ENCODE measurements at places on chromosomes 3 and 15.

GRCh38 chr3:61772456-61772855 is 211.1 kb downstream of the PTPRG start:
- DNase-seq, result no peak

DNA sequence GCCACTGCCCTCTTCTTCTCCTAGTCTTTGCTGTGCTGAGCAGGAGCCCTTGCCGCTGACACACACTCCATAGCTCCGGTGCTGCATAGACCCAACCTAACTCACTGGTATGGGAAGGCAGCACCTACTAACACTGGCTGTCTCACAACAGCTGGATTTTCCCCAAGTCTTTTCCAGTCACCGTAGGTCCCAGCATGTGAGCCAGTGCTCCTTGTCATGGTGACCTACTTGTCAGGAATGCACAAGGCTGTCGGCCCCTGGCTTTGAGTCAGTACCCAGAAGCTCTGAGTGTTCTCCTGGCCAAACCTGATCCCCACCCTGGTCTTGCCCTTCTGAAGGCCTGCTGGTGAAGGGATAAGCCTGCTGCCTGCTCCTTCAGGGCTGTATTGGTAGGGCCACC is 25.7 kb downstream of the AMOTL2 start:
- DNase-seq, result no peak

DNA sequence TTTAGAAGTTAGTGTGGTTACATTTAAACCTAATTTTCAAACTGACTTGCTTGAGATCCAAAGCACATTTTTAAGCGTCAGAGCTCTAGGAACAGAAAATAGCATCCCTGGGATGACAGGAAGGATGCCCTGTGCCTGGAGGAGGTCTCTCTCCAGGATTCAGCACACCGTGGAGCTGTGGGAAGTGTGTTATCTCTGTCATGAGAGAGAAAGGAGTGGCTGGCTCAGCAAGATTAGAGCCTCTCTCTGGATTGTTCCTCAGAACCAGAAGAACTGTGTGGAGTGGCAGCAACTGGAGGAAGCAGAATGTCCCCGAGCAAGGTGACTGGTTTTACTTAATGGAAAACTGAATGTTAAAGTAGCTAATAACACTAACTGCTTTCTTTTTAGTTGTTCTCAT is 233.6 kb upstream of the TGFBR2 start:
- no peak for DNase-seq

DNA sequence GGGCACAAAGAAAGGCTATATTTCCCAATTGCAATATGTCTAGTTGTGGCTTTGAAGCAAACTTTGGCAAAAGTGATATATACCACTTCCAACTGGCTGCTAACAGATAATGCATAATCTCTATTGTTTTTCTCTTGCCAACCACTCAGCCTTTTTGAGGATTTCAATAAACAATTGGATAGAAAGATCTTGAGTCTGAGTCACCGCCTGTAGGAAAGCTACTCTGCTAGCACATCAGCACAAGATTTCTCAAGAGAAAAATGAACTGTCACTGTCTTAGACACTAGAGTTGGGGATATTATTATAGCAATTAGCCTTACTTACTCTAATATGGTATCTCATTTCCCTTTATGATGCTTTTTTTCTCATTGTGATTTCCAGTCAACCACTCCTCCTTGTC is 119.7 kb downstream of the SST start:
- no peak for DNase-seq

DNA sequence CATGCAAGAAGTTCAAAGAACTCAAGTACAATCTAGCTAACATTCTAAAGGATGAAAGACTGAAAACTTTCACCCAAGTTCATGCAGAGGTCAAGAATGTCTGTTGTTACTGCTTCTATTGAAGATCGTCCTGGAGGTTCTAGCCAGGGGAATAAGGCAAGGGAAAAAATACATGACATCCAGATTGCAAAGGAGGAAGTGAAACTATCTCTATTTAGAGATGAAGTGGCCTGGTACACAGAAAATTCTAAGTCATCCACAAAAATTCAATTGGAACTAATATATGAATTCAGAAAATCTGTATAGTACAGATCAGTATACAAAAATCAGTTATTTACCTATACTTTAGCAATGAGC is 693.0 kb downstream of the NR2F2 start:
- no peak for DNase-seq
